ENCODE measurements at places on chromosomes 6 and 20.
A peak's percentile ranks its signal among the peaks of the same experiment; 100 is the strongest.

GRCh38 chr6:103000688-103001087 lies 1607.2 kb downstream of the GRIK2 start:
- DNase-seq, result no peak

- no peak for DNase-seq
These were observed 379.5 kb upstream of the SULF2 start for GRCh38 chr20:48164566-48165400.

GRCh38 chr20:23652371-23652770 lies 14.6 kb upstream of the CST3 start:
- DNase-seq, result no peak

DNA sequence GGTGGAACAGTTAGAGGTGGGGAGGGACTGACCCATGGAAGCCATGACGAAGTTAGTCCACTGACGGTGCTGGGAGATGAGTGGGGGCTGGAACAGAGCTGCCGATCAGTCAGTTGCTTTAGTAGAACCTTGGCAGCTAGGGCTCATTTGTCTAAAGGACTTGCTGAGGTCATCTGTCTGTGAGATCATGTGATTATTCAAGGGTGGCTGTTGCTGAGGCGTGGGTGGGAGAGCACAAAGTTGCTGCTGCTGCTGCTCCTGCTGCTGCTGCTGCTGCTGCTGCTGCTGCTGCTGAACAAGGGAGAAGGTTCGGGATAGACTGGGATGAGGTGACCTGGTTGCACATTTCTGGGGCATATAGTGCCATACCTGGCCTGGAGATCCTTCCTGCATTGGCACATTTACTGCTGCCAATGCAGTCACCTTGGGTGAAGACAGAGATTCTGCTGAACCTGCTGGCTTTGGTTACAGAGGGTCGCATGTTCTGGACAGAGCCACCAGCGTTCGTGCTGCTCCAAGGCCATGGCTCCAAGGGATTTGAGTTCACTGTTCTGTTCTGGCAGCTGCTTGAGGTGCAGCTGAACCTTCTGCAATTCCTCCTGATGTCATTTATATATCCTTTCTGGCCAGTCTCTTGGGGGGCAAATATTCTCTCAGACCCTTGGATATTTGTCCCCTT lies 840.5 kb downstream of the HACE1 start:
- DNase-seq, result no peak

- no peak for DNase-seq
These were observed 88.6 kb downstream of the OPRM1 start for GRCh38 chr6:154127657-154128056.

- DNase-seq, result no peak
These were observed 32.3 kb upstream of the SLC22A23 start for GRCh38 chr6:3489027-3489757.

DNA sequence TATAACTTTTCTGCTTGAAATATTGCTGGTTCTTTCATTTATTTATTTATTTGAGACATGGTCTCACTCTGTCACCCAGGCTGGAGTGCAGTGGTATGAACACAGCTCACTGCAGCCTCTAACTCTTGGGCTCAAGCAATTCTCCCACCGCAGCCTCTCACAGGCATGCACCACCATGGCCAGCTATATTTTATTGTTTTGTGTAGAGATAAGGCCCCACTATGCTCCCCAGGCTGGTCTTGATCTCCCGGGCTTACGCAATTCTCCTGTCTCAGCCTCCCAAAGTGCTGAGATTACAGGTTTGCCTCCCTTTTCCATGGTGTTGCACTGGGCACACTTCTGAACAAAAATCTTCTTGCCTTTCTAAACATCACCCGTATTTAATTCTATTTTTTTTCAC lies 39.1 kb upstream of the RNGTT start:
- no peak for DNase-seq

- DNase-seq, result no peak
These were observed 136.1 kb downstream of the FOXC1 start for GRCh38 chr6:1745814-1746213.

GRCh38 chr6:156016186-156016976 lies 560.7 kb upstream of the NOX3 start:
- DNase-seq, result no peak

DNA sequence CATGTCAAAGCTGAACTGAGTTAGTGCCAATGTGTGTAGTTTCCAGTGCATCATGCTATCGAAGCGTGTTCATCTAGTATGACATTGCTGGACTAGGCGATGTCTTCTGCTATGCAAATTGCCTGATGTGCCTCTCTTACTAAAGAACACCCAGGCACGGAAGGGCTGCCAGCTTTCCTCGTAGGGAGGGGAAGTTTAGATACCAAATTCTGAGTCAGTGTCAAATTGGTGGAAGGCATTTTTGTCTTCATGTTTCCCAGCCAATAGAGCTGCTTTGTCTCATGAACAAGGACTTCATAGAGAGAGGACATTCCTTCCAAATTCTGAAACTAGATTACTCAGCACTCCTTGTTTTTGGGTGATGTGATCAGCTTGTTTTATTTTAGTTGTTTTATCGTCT lies 320.1 kb downstream of the BTBD3 start:
- no peak for DNase-seq

GRCh38 chr6:156396068-156396771 lies 381.0 kb upstream of the ARID1B start:
- peak; percentile 38 for DNase-seq

- DNase-seq, result no peak
These were observed 167.9 kb upstream of the TAB2 start for GRCh38 chr6:149149653-149150052.

GRCh38 chr6:107355659-107356058 lies 103.7 kb downstream of the PDSS2 start:
- DNase-seq, result no peak

DNA sequence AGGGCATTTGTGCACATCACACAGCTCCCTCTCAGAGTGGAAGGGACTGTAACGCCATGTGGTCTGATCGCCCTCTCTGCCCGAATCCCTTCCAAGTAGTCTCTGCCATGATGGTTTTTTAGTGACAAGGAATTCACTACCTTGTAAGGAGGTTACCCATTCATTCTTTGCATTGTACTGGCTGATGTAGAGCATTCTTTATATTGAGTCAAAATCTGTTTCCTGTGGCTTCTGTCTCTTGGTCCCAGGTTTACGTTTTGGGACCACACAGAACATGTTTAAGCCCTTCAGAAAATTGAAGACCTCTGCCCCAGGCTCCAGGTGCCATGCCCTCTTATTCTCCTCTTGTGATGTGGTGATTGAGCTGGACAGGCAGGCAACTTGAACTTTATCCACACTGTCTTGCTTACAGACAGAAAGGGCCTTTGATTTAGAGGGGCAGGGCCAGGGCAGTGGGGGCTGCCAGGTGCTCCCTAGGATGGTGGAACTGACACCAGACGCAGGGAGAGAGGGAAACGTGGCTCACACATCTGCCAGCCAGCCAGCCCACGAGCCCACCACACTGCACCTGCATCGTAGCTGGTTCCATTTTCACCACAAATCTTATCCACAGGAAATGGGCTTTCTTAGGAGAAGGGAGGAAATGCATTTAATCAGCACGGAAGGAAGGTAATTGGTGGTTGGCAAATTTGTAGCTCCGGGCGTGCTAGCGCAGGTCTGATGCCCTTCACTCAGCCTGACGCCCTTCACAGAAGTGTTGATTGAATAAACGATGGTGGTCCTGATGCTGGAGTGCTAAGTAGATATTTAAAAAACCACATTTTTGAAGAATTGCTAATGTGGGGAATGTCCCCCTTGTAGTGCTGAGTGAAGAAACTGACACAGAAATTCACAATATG lies 78.2 kb downstream of the TCP11 start:
- DNase-seq, result no peak

DNA sequence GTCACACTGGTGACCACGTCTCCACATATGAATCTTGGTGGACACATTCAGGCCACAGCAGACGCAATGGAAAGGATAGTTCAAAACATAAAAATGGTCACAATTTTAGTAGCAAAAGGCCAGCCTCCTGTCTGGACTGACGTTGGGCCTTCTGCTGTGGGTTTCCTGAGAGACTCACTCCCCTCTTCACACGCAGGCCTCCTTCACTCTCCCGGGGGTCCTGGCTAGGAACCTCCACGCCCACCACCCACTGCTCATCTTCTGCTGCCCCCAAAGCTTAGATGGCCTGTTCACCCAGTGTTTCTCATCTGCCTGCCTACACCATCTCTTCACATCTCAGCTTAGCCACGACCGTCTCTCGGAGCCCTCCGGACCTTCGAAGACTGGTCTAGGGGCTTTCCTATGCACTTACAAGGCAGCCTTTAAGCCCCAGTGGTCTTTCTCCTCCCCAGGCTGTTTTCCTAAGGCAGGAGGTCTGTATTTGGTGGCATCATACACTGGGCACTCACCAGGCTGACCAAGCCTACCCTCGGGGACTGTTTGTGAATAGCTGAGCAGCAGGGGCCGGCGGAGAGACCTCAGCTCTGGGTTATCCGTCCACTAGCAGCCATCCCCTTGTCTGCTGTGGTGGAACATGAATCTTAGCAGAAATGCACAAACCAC lies 46.6 kb upstream of the AFDN start:
- no peak for DNase-seq

GRCh38 chr6:144365271-144365670 lies 80.1 kb downstream of the UTRN start:
- DNase-seq, result no peak

DNA sequence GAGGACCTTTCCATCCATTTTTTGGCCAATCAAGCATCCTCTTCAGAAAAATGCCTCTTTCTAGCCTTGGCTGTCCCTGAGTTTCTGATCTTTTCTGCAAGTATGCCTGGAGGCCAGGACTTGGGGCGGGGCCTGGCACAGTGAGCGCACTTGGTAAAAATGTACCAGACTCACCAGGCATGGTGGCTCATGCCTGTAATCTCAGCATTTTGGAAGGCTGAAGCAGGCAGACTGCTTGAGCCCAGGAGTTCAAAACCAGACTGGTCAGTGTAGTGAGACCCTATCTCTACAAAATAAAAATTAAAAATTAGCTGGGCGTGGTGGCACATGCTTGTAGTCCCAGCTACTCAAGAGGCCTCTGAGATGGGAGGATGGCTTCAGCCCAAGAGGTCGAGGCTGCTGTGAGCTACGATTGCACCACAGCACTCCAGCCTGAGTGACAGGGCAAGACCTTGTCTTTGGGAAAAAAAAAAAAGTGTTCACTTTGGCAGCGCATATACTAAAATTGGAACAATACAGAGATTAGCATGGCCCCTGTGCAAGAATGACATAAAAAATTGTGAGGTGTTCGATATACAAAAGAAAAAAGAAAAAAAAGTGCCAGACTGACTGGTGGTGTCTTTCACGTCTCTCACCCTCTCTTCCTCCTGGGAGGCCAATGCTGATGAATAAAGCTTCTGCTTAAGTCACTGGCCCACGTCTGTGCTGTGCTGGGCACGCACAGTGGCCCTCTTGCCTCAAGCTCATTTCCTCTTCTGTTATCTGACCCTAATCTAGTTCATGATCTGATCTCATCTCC lies 18.1 kb upstream of the SLC9A8 start:
- no peak for DNase-seq

- DNase-seq, result no peak
These were observed 48.0 kb downstream of the CDC5L start for GRCh38 chr6:44435500-44435899.

GRCh38 chr20:50646483-50646996 lies 44.8 kb downstream of the RIPOR3 start:
- DNase-seq, result no peak

DNA sequence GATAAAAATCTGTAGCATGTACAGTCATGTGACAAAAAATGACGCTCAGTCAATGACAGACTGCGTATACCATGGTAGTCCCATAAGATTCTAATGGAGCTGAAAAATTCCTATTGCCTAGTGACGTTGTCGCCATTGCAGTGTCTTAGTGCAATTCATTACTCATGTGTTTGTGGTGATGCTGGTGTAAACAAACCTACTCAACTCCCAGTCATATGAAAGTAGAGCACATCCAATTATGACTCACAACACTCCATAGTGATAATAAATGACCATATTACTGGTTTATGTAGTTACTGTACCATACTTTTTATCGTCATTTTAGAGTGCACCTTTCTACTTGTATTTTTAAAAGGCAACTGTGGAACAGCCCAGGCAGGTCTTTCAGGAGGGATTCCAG lies 45.0 kb downstream of the TFAP2A start:
- DNase-seq, result no peak

DNA sequence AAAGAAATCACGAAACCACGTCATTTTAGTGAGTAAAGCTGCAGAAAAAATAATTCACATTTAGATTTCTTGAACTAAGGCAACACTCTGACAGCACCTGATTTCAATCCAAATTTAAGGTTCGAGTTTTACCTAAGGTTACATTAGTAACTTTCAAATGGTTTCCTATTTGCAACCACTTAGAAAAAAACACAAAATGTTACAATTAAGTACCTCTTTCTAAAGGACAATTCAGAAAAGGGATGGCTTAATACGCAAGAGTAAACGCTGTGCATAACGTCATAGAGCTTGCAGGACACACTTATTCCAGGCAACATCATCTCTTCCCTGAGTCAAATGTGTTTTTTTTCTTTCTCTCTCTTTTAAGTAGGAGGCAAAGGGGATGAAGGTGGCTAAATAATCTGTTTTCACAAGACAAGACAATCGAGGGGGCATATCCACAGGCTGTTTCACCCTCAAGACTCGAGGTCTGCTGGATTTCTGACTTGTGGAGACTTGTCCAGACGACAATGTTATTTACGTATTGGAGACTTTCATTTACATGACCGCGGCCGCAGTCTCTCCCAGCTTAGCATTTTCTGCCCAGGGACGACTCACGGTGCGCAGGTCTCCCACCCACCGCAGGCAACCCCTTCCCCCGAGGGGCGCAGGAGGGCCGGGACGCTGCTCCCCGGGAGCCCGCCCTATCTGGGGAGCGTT lies 86.0 kb downstream of the SESN1 start:
- DNase-seq, result peak; percentile 44
